Activated CD4-positive, CD25-positive, alpha-beta regulatory T cell (primary cell): ENCODE measurements at places on chromosomes 2 and 18.

DNA sequence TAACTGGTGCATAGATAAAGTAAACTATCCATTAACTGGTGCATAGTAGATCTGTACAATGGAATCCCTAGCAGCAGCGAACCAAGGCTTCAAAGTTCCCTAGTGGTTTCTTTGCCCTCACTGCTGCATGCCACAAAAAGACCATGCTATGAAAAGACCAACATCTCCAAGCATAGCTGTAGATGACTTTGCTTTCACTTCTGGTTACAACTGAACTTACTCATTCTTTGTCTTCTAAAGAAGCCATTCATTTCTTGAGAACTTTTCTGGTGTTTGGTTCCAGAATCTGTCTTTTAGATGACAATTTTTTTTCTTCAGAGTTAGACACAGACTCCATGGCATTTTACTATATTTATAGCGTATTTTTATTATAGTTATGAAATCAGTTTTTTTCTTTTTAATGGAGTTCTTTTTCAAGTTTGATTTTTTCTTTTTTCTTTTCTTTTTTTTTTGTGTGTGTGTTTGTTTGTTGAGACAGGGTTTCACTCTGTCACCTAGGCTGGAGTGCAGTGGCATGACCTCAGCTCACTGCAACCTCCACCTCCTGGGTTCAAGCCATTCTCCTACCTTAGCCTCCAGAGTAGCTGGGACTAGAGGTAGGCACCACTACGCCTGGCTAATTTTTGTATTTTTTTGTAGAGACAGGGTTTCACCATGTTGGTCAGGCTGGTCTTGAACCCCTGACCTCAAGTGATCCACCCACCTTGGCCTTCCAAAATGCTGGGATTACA is 63.6 kb downstream of the SLC35F5 start:
- no peak for DNase-seq

DNA sequence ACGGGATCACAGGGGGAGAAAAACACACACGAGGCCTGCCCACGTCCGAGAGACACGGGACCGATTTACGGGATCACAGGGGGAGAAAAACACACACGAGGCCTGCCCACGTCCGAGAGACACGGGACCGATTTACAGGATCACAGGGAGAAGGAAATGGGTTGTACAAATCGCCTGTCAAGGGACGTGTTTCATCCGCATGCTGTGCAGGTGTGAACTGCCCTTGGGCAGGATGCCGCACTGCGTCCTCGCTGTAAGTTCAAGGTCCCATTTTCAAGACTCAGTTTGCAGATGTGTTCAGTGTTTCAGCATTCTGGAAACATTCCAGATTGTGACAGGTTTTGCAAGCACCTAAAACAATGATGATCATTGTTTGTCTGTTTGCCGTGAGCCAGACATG is 2.3 kb upstream of the KCNG2 start:
- DNase-seq = no peak

DNA sequence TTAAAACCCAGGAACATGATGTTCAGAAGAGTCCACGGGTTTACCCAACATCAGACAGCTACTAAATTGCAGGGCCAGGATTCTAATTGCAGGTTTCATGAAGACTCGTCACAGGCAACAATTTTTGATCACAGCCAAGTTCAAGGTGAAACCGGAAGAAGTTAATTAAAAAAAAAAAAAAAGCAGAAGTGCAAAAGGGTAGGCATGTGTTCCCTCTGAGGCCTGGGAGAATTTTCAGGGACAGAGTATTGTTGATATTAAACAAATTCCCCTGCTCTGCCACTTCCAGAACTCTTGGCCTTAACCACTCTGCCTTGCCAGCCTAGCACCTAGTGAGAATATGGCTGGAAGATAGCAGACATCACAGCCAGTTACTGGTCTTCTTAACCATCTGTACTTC is 99.4 kb upstream of the TRIB2 start:
- no peak for DNase-seq

DNA sequence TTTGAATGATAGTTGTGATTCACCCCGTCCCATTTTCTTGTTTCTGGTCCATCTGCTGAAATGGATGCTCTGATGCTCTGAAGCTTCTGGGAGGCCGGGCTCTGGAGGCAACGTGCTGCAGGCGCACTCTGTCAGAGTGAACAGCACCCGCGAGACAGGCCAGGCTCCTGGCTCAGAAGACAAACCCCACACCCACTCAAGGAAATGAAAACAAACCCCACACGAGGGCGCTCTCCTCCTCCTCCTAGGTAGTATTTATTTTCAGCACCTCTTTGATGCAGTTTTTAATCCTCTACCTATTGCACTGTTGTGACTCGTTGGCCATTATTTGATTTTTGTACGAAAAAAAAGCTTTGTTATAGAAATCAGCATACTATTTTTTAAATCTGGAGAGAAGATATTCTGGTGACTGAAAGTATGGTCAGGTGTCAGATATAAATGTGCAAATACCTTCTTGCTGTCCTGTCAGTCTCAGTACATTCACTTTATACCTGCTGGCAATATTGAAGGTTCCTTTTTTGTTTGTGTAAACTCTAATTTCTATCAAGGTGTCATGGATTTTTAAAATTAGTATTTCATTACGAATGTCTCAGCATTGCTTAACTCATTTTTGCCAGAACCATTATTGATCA is 10.3 kb upstream of the CHST10 start:
- peak; percentile 31 for DNase-seq

DNA sequence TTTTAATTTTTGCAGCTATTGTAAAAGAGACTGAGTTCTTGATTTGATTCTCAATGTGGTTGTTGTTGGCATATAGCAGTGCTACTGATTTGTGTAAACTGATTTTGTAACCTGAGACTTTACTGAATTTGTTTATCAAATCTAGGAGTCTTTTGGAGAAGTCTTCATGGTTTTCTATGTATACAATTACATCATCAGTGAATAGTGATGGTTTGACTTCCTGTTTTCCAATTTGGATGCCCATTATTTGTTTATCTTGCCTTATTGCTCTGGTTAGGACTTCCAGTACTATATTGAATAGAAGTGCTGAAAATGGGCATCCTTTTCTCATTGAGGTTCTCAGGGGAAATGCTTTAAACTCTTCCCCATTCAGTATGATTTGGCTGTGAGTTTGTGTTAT is 99.7 kb downstream of the GULP1 start:
- DNase-seq = no peak

DNA sequence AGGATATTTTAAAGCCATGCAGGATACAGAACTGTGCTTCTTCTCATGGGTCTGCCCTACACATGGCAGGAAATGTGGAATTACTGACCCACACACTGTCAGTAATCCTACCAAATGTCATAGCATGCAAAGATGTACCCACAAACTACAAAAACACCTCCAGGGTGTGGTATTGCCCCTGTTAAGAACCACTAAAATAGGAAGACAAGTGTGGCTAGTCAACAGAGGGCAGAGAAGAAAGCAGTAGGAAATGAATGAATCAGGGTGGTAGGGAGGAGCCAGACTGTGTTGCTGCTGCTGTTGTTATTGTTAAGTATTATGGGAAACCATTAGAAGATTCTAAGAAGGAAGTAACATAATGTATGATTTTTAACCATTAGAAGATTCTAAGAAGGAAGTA is 556.7 kb upstream of the ACVR2A start:
- no peak for DNase-seq
